ENCODE measurements at places on chromosomes 6 and 20.

GRCh38 chr20:31894980-31895675 is 24.7 kb downstream of the TTLL9 start:
- no peak for DNase-seq

GRCh38 chr20:13121840-13122515 is 99.1 kb upstream of the ISM1 start:
- no peak for DNase-seq

GRCh38 chr6:70537266-70537665 is 29.5 kb upstream of the SDHAF4 start:
- DNase-seq, result no peak

DNA sequence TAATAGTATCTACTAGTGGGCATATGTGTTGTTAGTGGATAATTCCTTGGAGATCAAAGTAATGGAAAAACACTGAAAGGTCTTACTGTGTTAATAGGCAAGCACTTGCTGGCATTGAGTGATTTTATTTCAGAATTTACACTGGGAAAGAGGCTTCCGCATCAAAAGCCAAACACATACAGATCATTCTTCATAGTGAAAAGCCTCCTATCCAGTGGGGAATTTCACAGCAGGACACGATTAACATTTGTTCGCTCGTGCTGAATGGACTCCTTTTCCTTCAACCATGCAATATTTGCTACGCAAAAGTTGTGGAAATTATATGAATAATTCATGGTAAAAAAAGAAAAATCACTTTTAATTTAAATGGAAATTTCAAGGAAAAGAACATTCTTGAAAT is 26.4 kb downstream of the GABRR1 start:
- DNase-seq, result no peak

DNA sequence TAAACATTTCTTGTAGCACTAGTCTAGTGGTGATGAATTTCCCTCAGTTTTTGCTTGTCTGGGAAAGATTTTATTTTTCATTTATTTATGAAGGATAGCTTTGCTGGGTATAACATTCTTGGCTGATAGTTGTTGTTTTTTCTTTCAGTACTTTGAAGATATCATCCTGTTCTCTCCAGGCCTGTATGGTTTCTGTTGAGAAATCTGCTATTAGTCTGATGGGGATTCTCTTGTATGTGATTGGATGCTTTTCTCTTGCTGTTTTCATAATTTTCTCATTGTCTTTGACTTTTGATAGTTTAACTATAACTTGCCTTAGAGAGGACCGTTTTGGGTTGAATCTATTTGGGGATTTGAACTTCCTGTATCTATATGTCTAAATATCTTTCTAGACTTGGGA is 207.1 kb downstream of the PACRG start:
- DNase-seq, result no peak

- no peak for DNase-seq
These were observed 87.5 kb downstream of the ZFP64 start for GRCh38 chr20:52103913-52104545.

DNA sequence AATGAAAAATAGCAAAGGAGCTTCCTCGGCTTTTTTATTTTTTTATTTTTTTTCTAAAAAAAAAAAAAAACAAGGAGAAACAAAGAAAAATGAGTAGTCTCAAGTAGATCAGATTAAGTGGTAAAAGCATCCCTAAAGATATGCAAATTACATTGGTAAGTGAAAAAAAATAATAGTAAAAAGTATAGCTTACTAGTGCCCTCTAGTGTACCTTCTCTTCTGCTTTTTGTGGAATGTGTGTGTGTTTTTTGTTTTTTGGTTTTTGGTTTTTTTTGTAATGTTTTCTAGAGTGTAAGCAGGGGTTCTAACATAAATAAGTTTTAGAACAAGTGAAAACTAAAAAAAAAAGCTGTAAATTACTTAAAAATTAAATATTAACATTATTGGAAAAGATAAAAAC is 1062.0 kb downstream of the HACE1 start:
- no peak for DNase-seq

- DNase-seq, result no peak
These were observed 140.5 kb upstream of the SYNDIG1 start for GRCh38 chr20:24328901-24329300.

All from hematopoietic multipotent progenitor cell treated with erythropoietin and hydrocortisone succinate and interleukin-3 and kit ligand, for 17 days (in vitro differentiated cells).